ENCODE measurements at places on chromosomes 2 and 18. TPM values are rescaled to one million over a fixed set of nuclear protein-coding genes. Genes with fewer than 3 reads are reported as not detected.

The PROKR1 gene
- total RNA-seq, result not detected

The ACADL gene
- 0.24 TPM for total RNA-seq

DNA sequence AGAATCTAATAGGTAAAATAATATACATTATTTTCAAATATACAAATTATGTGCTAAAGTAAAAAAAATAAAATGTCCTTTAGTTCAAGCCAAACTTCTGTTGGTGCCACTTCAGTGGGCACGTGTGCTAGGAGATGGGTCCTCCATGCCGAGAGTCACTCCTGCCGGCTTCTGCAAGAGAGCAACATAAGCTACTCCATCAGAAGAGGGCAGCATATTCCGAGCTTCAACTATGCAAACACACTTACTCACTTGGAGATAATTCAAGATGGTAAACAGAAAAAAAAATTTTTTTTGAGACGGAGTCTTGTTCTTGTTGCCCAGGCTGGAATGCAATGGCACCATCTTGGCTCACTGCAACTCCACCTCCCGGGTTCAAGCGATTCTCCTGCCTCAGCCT lies 24.4 kb downstream of the CNOT11 start:
- peak; percentile 50 for DNase-seq

DNA sequence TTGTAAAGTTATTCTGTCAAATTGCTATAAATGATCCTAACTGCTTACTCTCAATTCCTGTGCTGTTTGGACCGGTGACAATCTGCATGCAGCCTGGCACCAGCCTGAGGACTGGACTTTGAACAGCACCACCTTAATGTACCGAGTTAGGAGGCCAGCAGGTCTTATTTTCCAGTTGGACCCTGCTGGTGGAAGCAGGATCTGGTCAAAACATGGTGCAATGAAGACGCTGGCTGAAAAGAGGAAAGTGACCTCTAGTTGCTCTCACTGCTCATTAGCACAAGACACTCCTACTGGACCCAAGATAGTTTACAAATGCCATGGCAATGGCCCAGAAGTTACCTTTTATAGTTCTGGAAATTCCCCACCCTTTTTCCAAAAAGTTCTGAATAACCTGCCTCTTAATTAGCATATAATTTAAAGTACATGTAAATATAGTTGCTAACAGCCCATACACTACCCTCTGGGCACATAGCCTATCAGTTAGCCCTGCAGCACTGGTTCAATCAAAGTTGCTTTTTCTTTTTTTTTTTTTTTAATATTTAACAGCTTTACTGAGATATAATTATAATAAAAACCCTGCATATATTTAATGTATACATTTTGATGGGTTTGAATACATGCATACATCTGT lies 35.8 kb downstream of the RBKS start:
- DNase-seq, result no peak

The DSG3 gene
- 0.13 TPM for total RNA-seq

The STK11IP gene
- total RNA-seq, result 40.6 TPM

GRCh38 chr2:52220393-52220792 lies 1188.5 kb upstream of the NRXN1 start:
- no peak for DNase-seq

The RIT2 gene
- not detected for total RNA-seq

The SLC11A1 gene
- total RNA-seq, result 0.35 TPM

- no peak for DNase-seq
These were observed 11.4 kb upstream of the CTDP1 start for GRCh38 chr18:79668203-79668602.

The ZNF385B gene
- total RNA-seq, result 2.8 TPM

DNA sequence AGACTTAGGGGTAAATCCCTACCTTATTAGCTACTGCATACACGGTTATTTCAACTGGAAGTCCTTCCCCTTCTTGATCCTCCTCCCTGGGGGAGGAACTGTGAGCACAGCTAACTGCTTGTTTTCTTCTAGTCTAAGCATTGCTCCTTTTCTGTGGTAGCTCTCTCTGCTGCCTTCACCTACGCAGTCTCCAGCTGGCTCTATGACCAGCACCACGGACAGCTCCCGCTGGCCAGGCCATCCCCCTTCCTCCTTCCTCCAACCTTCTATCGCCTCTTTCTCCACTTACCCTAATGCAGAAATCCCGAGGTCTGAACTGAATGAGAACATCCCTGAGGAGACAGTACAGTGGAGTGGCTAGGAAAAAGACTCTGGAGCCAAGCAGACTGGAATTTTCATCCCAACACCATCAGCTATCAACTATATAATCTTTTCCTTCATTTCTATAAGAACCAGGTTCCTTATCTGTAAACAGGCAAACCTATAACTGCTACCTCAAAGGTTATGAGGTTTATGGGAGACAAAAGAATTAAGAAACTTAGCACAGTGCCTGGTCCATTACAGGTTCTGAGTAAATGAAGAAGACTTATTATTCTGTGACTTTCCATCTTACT lies 4.7 kb upstream of the CFAP65 start:
- DNase-seq, result no peak

The PRKRA gene
- total RNA-seq, result 87.0 TPM

DNA sequence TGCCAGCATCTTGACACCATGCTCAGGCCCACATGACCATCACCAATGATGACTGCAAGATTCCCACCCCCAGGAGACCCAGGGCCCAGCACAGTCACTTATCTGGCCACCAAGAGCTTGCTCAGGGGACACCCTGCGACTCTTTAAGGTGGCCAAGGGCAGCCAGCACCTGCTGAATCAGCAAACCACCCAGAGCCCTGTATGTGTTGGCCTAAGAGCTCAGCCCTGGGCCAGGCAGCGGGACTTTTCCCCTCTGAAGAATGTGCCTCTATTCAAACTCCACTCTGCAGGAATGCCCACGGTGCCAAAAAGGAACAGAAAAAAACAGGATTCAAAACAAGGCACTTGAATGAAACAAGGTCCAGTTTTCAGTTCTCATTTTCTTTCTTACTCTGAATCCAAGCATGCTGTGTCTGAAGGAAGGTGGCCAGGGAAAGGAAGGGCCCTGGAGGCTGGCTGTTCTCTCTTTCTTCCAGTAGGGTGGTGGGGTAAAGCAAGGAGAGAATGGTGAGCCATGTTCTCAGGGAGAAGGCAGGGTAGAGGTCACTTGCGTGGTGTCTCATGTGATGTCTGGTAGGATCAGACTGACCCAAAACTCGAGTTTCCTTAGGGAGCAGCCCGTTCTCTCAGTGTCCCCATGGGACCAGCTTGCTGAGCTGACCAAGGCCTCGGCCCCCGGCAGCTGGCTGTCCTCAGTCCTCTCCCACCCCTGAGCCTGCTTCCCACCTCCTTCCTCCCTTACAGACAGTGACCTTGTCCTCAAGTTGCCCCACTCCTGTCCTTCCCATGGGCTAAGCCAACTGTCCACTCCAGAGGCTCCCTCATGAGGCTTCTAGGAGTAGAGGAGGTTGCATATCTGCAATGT lies 150.0 kb downstream of the RNF152 start:
- DNase-seq, result no peak

The ST6GAL2 gene
- total RNA-seq, result not detected

The C2orf42 gene
- total RNA-seq, result 14.3 TPM

The BMP10 gene
- not detected for total RNA-seq

DNA sequence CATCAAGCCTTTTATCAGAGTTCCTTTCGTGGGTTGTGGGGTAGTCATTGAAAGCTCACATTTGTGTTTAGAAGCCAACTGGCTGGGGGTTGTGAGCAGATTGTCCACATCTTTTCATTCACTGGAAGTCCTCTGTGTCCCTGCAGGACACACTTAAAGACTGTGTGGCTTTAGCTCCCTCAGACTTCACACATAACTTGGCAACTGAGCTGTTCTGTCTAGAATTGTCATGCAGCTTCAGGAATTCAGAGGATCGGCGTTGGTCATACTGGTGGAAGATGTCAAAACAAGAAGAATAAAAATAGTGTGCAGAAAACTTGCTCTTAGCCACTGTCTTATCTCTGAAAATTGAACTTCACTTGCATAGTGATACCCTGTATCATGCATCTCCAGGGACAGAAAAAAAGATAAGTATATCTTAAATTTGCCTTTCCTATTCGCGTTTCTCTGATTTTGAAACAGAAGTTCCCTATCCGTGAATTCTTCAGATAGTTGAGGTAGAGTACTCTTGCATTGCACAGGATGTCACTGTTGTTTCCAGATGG lies 49.6 kb downstream of the TRAPPC12 start:
- no peak for DNase-seq

The KANSL3 gene
- 52.0 TPM for total RNA-seq

GRCh38 chr2:197198890-197199289 lies 111.7 kb downstream of the ANKRD44 start:
- no peak for DNase-seq

GRCh38 chr2:1137913-1138391 lies 187.3 kb downstream of the SNTG2 start:
- DNase-seq, result no peak

The VIT gene
- total RNA-seq, result not detected

- DNase-seq, result no peak
These were observed 234.3 kb downstream of the SEPTIN10 start for GRCh38 chr2:109379507-109379906.

GRCh38 chr18:36504928-36505327 lies 207.4 kb downstream of the FHOD3 start:
- DNase-seq, result no peak

GRCh38 chr18:33579349-33580215 lies 1.6 kb downstream of the ASXL3 start:
- DNase-seq, result no peak

- DNase-seq, result no peak
These were observed 159.4 kb downstream of the NRXN1 start for GRCh38 chr2:50872543-50872942.

DNA sequence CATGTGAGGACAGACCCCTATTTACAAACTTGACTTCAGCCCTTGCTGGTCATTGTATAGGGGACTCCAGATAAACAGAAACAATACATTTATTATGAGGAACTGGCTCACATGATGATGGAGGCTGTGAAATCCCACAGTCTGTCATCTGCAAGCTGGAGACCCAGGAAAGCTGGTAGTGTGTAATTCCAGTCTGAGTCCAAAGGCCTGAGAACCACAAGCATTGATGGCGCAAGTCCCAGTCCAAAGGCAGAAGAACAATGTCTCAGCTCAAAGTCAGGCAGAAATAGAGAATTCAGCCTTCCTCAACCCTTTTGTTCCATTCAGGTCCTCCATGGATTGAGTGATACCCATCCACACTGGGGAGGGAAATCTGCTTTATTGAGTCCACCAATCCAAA lies 28.1 kb upstream of the SPP2 start:
- DNase-seq, result no peak

- no peak for DNase-seq
These were observed 13.5 kb upstream of the ZAP70 start for GRCh38 chr2:97699765-97700444.

GRCh38 chr18:51235009-51235789 lies 37.7 kb upstream of the MEX3C start:
- peak; percentile 26 for DNase-seq

- no peak for DNase-seq
These were observed 32.1 kb downstream of the GDF7 start for GRCh38 chr2:20698916-20699613.

Measured in PC-9 (cell line).